ENCODE measurements at places on chromosomes 2 and 18.

- no peak for DNase-seq
These were observed 52.8 kb upstream of the NRXN1 start for GRCh38 chr2:51084750-51085149.

- no peak for DNase-seq
These were observed 80.5 kb downstream of the RDH14 start for GRCh38 chr2:18479947-18480369.

GRCh38 chr18:10040287-10041011 lies 126.6 kb downstream of the VAPA start:
- no peak for DNase-seq

- no peak for DNase-seq
These were observed 117.3 kb upstream of the EFEMP1 start for GRCh38 chr2:56040834-56041233.

DNA sequence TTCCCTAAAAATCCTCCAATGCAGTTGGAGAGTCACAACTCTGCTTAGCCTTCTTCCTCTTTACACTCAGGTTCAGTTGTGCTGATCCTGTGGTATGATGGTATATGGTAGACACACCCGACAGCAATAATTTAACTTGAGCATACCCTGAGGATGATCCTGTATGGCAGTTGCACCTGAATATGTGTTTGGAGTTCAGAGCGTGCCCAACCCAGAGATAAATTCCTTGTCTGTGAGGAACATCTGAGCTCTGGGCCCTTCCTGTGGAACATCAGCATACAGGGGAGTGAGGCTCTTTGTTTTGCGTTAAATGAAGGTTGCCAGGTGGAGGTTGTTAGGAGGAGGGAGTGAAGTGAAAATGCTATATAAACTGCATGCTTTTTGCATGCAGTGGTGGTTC lies 187.7 kb downstream of the MYO3B start:
- no peak for DNase-seq

GRCh38 chr18:73839441-73839840 lies 308.2 kb downstream of the FBXO15 start:
- no peak for DNase-seq

All from lung microvascular endothelial cell (primary cell).